ENCODE measurements at places on chromosomes 3 and 15. TPM values are rescaled to one million over a fixed set of nuclear protein-coding genes. Genes with fewer than 3 reads are reported as not detected.

HPS3 gene
- 4.0 TPM for polyA plus RNA-seq

MGLL gene
- polyA plus RNA-seq = 5.2 TPM

SPTBN5 gene
- 11.4 TPM for polyA plus RNA-seq

PLSCR2 gene
- 0.77 TPM for polyA plus RNA-seq

GPR176 gene
- 1.1 TPM for polyA plus RNA-seq

SNX22 gene
- 4.0 TPM for polyA plus RNA-seq

CATSPER2 gene
- 8.3 TPM for polyA plus RNA-seq

WDR49 gene
- polyA plus RNA-seq = 0.02 TPM

ACTRT3 gene
- polyA plus RNA-seq = 0.82 TPM

DISP2 gene
- polyA plus RNA-seq = 4.1 TPM

ADAMTS17 gene
- 10.6 TPM for polyA plus RNA-seq

CCR3 gene
- polyA plus RNA-seq = not detected

PLA2G4D gene
- 0.05 TPM for polyA plus RNA-seq

PLAAT1 gene
- not detected for polyA plus RNA-seq

TEX55 gene
- polyA plus RNA-seq = not detected

PSTPIP1 gene
- polyA plus RNA-seq = 3.6 TPM
